ENCODE measurements at places on chromosomes 2 and 18. TPM values are rescaled to one million over a fixed set of nuclear protein-coding genes. Genes with fewer than 3 reads are reported as not detected.

GRCh38 chr2:119180892-119181291 is 22.3 kb upstream of the C1QL2 start:
- H3K36me3 ChIP-seq: no peaks in the 10 kb centered on the region
- H3K4me3 ChIP-seq: no peak overlapping the region
- H3K27me3 ChIP-seq: no peaks in the 10 kb centered on the region
- H3K4me1 ChIP-seq: no peaks in the 10 kb centered on the region
- H3K27ac ChIP-seq: no peak overlapping the region

Gene AOX1
- 0.72 TPM for total RNA-seq

- H3K4me1 ChIP-seq: no peaks in the 10 kb centered on the region
- H3K36me3 ChIP-seq: no peaks in the 10 kb centered on the region
- no peak for DNase-seq
- H3K4me3 ChIP-seq: no peak overlapping the region
These were observed 724 bp downstream of the NMS start for GRCh38 chr2:100470898-100471514.

DNA sequence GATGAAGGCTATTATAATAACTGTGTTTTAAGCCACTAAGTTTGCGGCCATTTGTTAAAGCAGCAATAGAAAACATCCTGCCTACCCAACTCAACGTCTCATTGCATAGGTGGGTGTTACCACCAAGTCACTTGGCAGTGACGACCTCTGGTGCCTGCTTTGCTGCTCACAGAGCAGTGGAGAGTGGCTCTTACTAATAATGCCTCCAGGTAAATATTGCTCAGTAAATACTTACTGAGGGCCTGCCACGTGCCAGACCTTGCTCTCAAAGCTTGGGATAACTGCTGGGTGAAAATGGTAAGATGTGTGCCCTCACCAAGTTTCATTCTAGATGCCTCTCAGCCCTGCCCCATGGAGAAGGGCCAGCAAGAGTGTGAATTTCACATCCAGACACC is 27.7 kb downstream of the ITGA6 start:
- H3K27ac ChIP-seq: peak overlapping the region; percentile 3
- H3K36me3 ChIP-seq: no peaks in the 10 kb centered on the region
- no peak overlapping the region for H3K4me3 ChIP-seq
- no peak for DNase-seq
- peaks cover 85% of the 10 kb centered on the region for H3K4me1 ChIP-seq
- no peaks in the 10 kb centered on the region for H3K27me3 ChIP-seq

Gene GCG
- total RNA-seq: not detected

- H3K36me3 ChIP-seq: no peaks in the 10 kb centered on the region
- H3K4me3 ChIP-seq: no peak overlapping the region
- no peaks in the 10 kb centered on the region for H3K4me1 ChIP-seq
- H3K27me3 ChIP-seq: peaks cover 15% of the 10 kb centered on the region
- no peak overlapping the region for H3K27ac ChIP-seq
These were observed 93.4 kb upstream of the SIX2 start for GRCh38 chr2:45102579-45103117.

GRCh38 chr2:209681201-209681735 is 90.4 kb upstream of the UNC80 start:
- DNase-seq: no peak
- H3K27me3 ChIP-seq: no peaks in the 10 kb centered on the region
- no peak overlapping the region for H3K27ac ChIP-seq
- H3K4me3 ChIP-seq: no peak overlapping the region
- no peaks in the 10 kb centered on the region for H3K4me1 ChIP-seq

Gene DSC2
- 22.5 TPM for total RNA-seq

DNA sequence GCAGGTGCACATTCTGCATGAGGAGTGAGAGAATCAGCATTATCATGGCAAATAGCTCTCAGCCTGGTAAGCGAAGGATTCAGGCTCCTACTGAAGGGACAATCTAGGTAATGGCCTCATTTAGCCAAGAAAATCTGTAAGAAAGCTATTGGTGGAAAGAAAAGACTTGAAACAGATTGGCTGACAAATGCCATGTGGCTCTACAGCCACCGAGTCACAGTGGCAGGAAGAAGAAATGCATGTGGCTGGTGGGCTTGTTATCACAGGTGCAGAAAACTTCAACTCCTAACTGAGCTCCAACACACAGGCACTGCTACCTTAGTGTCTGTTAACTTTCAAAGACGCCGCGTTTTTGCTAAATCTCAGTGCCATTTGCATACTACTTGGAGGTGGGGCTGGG is 60.6 kb upstream of the REV1 start:
- H3K27me3 ChIP-seq: no peaks in the 10 kb centered on the region
- no peak overlapping the region for H3K4me3 ChIP-seq
- DNase-seq: no peak
- H3K36me3 ChIP-seq: no peaks in the 10 kb centered on the region
- H3K27ac ChIP-seq: no peak overlapping the region
